ENCODE measurements at places on chromosomes 16 and 17.

DNA sequence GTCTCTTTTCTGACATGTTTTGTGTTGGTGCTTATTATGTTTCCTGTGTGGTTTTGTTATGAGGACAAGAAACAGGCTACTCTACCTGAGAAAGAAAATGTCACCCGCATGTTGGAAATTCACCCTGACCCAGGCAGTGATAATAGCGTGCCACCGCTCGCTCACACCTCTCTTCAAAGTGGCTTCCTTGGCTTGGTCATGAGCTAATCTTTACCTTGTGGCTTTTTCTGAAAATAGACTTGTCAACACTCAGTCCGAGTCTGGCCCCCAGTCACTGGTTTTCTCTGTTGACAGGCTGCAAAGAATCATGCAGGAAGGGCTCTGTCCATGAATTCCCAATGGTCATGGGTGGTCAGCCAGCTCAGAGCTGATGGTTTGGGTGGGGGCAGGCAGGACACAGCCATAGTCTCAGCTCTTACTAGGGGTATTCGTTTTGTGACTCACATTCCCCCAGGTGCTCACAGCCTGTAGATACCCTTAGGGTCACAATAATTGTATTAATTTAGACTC lies 121.3 kb upstream of the CACNG5 start:
- DNase-seq = peak; percentile 86

DNA sequence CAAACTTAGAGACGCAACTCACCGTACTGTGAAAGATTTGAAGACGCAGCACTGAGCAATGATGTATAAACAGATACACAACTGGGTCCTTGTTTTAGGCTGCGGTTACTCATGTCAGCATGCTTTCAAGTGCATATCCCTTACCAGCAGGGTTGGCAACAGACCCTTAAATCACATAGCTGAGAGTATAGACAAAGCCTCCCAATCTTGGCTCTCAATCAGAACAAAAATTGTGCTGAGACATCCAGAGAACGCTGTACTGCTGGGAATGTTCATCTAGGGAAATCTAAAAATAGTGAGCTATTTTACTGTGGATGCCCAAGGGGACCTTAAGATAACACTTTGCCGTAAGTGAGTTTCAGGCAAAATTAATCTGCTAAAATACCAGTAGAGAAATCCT lies 84.4 kb upstream of the NUDT7 start:
- DNase-seq = no peak

DNA sequence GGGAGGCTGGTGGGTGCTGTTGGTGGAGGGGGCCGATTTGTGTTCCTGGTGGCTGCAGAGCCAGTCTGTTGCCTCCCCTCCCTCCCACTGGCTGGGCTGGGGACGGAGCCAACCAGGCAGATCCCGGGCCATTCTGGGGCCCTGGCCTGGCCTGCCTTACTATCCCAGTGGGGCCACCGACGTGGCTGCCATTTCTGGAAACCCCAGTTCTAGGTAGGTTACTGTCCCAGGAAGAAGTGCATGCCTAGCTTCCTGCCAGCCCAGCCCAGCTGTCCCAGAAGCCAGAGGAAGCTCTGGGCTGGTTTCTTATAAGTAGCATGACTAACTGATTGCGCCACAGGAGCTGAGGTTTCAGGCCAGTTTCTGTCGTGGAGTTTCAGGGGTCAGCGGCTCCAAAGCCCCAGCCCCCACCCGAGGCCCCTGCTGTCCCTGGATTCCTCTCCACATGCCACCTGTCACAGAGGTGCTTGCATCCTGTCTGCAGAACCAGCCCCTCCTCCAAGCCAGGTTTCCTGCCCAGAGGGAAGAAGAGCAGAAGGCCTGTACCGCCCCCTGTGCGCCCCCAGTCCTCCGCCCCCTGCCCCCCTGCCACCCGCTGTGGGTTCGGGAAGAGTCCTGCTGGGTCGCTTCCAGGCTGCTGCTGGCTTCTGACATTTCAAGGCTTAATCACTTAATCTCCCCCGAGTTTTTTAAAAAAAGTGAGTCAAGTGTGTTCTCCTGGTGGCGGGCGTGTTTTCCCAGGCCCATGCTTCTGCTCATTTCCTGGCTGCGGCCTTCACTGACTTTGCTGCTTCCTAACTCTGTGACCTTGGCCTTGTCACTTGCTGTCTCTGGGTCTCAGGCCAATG lies 13.2 kb downstream of the IL4R start:
- peak; percentile 92 for DNase-seq

GRCh38 chr16:86929057-86929871 lies 350.9 kb downstream of the FOXL1 start:
- DNase-seq = no peak

- DNase-seq = no peak
Measured at GRCh38 chr16:4179020-4179419, 62.8 kb upstream of the ADCY9 start.

DNA sequence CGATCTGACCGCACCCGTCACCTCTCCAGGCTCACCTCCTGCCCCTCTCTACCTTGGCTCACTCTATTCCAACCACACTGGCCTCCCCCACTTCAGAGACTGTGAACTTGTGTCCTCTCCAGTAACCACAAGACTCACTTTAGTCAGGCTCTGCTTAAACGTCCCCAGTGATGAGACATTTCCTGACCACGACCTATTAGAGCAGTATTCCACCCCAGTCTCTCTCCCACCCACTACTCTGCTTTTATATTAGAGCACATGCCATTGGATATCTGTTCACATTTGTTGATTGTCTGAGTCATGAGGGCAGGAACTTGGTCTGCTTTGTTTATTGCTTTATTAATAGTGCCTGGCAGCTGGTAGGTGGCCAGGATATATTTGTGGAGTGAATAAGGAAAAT lies 20.1 kb downstream of the COX11 start:
- DNase-seq = peak; percentile 99

GRCh38 chr17:83105512-83105911 lies 26.1 kb downstream of the METRNL start:
- DNase-seq = no peak

DNA sequence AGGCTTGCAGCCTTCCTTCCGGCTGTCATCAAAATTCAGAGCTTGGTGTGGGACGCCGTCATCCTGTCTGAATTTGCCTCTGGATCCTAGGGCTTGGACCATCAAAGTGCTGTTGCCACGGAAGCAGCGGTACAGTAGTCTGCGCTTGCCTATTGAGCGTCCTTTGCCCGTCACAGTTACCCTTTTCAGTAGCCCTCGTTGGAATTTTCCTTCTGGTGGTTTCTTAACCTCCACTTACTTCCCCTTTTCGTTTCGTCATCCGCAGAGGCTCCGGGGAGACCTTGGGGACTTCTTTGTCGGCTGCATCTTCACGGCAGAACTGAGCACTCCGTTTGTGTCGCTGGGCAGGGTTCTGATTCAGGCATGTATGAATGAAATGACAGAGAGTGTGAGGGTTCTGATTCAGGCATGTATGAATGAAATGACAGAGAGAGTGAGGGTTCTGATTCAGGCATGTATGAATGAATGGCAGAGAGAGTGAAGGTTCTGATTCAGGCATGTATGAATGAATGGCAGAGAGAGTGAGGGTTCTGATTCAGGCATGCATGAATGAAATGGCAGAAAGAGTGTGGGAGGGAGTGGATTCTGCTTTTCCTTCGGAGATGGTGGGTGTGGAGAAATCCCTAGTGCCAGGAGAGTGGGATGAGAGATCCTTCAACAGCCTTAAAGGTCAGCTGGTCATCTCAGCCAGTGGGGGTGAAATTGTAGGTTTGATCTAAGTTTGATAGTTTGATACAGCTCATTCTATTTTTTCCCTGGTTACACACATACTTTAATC lies 8.0 kb downstream of the TLCD3A start:
- no peak for DNase-seq

- DNase-seq = no peak
Measured at GRCh38 chr16:15961060-15961511, 11.7 kb downstream of the ABCC1 start.

- no peak for DNase-seq
Measured at GRCh38 chr17:81803728-81804558, at the start of gene GCGR. Gene GCGR (plus strand): TSS chr17:81804150. CDS start chr17:81809019, 4,869 bp downstream.
